ENCODE measurements at places on chromosomes 3 and 15.

DNA sequence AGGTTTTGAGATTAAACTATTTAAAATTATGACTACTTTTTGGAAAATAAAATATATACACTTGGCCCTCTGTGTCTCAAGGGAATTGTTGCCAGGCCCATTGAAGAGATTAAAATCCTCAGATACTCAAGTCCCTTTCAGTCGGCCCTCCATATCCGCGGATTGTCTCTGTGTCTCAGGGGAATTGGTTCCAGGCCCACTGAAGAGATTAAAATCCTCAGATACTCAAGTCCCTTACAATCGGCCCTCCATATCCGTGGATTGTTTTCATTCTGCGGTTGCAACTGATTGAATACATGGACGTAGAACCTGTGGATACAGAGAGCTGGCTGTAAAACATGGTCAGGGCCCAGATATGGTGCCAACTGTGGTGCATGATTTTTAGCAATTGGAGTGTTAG, 15.7 kb upstream of the LRCH3 start:
- no peak for DNase-seq

GRCh38 chr3:132652640-132653270, 6.9 kb downstream of the ACAD11 start:
- no peak for DNase-seq

- no peak for DNase-seq
These were observed 224.4 kb upstream of the ATP11B start for GRCh38 chr3:182568876-182569275.

DNA sequence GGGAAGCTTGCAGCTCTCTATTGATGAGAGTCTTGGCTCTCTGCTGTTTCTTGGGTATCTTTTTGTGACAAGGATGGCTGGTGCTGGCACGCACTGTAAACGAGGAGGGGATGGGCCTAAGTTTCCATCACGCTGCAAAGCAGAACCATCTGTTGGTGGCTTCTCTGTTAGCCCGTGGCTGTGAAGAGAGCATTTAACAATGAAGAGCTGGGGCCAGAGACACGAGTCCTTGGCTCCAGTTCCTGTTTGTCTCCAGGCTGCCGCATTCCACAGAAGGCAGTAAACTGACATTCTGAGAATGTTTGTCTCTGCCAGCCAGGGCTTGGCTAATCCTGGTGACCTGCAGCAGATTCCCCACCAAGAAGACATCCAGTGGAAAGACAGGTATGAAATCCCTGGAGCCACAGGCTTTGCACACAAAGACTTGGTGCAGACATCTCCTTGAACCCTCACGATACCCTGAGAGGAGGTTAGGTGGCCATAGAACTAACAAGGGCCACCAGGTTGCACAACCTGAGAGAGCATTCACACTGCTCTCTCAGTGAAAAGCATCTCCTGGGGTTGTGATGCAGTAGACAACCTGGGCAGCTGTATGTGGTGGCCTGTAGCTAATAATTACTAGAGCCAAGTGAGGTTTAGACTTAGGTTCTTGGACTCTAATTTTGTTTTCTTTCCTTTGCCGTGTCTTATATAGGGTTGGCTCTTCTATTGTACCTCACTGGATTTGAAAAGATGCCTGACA, 130.9 kb downstream of the ASB7 start:
- no peak for DNase-seq

- DNase-seq: no peak
These were observed 71.7 kb downstream of the RPLP1 start for GRCh38 chr15:69524296-69524695.

All from NCI-H460 (cell line).